ENCODE measurements at places on chromosomes 6 and 20. TPM values are rescaled to one million over a fixed set of nuclear protein-coding genes. Genes with fewer than 3 reads are reported as not detected.

Gene TGM3
- not detected for polyA plus RNA-seq

Gene APCDD1L
- not detected for polyA plus RNA-seq

- no peak for DNase-seq
Observed at GRCh38 chr6:111804627-111805235, 68.5 kb downstream of the FYN start.

DNA sequence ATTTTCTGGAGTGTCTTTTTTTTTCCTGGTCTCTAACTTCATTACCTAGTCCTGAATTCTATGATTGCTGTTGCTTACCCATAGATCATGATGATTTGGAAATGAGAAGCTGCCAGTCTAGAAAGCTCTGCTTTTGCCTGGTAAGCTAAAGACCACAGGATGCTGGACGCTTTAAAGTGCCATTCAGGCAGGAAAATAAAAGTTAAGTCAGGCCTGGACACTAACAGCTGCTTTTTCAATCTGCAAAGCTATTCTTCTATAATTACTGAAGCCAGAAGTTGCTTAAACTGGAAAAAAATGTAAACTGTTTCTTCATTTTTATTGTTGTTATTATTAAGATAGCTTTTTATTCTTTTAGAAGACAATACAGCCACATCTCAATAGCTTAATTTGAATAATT, 129.8 kb upstream of the SPACA1 start:
- DNase-seq = no peak
